Right kidney (tissue), 9 donors: ENCODE measurements at places on chromosomes 13 and 19.

- peak; percentile 51 for DNase-seq
These were observed 1.3 kb downstream of the NFIX start for GRCh38 chr19:12996406-12997094.

GRCh38 chr19:31346184-31347059 lies 2.8 kb downstream of the TSHZ3 start:
- DNase-seq: no peak

DNA sequence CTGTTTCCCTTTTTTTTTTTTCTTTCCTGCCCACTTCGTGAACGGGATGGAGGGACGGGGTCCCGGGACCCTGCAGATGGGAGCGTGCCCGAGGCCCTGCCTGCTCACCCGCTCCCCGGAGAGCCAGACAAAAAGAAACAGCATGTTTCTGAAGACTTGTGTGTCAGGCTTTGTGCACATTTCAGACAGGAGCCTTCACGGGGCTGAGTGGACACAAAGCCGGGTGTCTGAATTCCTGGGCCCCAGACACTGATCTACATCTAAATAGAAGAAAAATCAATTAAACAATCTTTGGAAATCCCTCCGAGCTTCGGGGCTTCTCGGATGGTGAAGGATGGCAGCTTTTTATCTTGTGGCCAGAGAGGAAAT lies 4.2 kb downstream of the PGPEP1 start:
- no peak for DNase-seq

DNA sequence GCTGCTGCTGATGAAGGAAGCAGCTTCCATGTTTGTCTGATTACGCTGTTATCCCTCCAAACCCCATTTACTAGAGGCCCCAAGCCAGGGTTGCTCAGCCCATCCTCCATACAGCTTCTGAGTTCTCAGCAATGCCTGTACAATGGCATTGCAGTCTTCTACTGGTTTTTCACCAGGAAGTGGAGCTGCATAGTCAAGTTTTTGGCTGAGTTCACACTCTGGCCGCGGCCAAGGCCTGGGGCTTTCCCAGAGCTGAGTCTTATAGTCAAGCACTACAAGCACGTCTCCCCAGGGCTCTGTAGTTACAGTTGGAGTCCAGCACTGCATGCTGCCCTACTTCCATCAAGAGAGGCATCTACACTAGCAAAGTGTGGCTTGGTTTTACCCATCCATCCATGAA lies 182.5 kb downstream of the POU4F1 start:
- no peak for DNase-seq

DNA sequence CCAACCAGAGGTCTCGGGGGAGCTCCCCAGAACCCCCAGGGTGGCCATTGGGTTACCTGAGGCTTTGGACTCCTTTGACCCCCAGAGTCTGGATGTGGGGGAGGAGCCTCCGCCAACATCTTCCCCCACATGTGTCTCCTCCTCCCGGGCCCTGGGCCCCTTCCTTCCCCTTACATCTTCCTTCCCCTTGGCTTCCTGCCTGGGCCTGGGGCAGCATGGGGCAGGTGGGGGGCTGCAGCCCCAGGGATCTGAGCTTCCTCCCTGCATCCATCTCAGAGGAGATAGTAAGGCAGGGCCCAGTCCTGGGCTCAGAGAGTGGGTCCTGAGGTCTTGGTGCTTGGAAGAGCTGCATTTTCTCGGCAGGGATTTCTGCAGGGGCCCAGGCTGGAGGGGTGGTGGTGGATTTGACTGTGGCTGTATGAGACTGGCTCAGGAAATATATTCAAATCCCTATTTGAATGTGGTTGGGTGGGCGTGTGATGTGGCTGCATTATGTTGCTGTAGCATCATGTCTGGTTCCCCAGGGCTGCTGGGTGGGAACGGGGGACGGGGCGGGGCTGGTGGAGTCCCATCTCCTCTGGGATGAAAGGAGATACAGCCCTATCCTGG lies 919 bp downstream of the VAV1 start:
- DNase-seq: no peak

DNA sequence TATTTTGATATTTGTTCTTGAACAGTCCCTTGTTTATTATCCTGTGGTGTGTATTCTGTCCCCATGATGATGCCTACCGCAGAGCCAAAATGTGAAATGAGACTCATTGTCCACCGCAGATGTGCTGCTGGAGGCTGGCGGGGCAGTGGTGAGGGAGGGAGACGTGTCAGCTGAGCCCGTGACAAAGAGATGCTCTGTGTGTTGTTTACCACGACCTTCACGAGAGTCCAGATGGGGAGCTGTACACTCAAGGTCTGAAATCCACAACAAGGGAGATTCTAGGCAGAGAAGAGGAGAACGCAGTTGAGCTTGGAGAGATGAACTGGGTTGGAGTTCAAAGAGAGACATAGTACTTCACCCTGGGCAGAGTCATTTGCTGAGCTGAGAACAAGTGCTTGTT lies 20.8 kb upstream of the AMER2 start:
- DNase-seq: no peak

DNA sequence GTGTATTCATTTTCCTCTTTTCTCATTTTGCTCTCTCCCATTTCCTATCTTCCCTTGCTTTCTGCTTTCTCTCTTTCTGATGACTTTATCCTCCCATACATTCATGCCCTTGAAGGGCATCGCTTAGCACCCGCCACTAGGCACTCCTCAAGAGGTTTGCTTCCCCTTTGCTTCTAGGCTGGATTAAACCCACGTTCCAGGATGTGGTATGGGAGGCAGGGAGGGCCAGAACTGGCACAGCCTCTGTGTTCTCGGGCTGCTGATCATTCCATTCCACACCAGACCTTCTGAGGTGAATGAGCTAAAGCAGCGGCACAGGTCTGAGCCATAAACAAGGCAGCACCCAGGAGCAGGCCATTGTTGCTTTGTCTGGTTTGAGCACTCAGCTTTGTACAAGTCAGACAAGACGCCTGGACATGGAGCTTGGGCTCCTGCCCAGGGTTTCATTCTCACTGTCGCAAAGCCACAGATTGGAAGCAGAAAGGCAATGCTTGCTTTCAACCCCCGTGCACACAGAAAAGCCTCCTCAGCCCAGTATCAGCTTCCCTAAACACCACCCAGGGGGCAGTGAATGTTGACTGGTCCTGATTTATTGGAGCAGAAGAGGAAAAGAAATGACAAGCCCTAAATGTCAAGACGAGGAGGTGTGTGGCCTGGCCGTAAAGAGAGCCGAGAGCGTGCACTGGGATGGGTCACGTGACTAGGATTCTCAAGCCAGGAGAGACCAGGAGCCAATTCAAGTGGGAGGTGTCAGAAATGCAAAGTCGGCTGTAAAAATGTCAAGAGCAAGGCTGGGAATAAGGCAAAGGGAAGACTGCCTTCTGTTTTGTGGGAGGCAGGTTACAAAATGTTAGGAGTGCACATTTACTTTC lies 218.0 kb upstream of the SERP2 start:
- peak; percentile 82 for DNase-seq

DNA sequence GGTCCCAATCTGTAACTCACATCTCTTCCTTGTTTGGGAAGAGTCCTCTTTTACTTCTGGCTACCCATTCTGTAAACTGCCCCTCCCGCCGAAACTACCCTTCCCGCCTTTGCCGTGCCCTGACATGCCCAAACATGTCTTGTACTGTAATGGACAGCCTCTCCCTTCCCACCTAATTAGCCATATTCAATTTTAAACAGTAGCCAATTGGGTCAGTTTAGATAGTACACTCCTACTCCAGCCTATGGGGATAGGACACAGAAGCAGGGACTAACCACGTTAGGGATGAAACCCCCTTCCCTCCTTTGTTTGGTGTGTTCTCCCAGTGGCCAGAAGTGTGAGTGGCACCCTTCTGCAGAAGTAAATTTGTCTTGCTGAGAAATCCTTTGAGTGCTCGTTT lies 34.2 kb downstream of the SACS start:
- no peak for DNase-seq

- DNase-seq: no peak
These were observed 186.1 kb downstream of the PCCA start for GRCh38 chr13:100274942-100275506.

DNA sequence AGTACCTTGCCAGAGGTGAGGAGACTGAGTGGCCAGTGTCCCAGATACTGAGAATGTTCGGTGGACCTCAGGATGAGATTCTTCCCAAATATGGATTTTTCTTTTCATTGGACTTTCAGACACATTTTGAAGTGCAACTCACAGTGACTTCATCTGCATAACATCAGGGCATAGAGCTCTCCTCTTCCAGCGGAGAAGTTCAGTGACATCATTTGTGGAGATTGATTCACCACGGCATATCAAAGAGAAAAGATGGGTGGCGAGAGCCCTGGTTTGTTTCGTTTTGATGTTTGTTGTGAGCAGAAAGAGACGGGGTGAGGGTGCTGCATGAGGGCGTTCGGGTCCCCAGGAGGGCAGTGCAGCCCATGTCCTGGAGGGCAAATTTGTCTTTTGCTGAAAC lies 120.1 kb upstream of the GPR12 start:
- DNase-seq: no peak

DNA sequence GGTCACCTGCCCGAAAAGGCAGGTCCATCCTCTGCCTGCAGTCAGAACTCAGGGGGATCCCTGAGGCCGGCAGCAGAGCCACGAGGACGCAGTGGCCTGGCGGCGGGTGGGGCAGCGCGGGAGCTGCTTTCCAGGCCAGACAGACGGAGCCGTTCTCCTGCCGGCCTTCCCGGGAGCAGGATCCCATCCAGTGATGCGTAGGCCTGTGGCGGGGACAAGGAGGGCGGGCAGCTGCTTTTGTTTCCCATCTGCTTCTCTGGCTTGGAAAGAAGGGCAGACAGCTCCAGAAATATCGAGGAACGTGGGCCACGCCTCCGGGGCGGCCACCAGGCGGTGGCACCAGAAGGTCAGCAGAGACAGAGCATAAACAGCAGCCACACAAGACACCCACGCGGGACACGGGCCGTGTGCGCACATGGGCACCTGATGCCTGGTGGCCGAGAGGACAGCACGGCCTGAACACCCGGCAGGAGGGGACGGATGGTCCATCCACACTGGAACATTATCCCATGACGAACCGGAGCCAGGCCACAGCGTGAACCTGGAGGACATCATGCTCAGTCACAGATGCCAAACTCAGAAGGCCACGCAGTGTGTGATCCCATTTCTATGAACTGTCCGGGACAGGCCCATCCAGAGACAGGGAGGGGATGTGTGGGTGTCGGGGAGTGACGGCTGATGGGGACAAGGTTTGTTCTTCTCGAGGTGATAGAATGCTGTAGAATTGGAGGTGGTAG lies 13.9 kb upstream of the MKNK2 start:
- DNase-seq: peak; percentile 47

GRCh38 chr19:10568062-10568825 lies 535 bp downstream of the CDKN2D start:
- DNase-seq: no peak

GRCh38 chr13:39804332-39805210 lies 149.1 kb downstream of the COG6 start:
- DNase-seq: no peak

DNA sequence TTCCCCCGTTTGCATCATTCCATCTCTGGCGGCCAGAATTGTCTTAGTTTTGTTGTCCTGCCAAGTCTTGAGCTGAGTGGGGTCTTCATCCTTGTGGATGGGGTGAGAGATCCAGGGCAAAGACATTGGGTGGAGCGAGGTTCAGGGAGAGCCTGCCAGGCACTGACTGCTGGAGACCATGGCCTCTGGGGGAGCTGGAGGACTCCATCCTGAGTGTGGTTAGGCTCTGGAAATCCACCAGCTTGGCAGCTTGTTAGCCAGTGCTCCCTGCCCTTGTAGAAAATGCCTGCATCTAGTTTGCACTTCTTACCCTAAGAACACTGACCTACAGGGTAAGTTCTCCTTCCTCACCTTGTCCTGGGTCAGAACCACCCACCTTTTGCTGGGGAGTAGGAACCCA lies 97.2 kb upstream of the ZNF536 start:
- no peak for DNase-seq

GRCh38 chr13:112686987-112687386 lies 2.9 kb upstream of the ATP11A start:
- no peak for DNase-seq

- peak; percentile 52 for DNase-seq
These were observed 964 bp downstream of the KHSRP start for GRCh38 chr19:6423499-6424194.
